ENCODE measurements at places on chromosomes 7 and 10. TPM values are rescaled to one million over a fixed set of nuclear protein-coding genes. Genes with fewer than 3 reads are reported as not detected.

MYPN gene
- not detected for total RNA-seq

CACNA2D1 gene
- 42.6 TPM for total RNA-seq

DNA sequence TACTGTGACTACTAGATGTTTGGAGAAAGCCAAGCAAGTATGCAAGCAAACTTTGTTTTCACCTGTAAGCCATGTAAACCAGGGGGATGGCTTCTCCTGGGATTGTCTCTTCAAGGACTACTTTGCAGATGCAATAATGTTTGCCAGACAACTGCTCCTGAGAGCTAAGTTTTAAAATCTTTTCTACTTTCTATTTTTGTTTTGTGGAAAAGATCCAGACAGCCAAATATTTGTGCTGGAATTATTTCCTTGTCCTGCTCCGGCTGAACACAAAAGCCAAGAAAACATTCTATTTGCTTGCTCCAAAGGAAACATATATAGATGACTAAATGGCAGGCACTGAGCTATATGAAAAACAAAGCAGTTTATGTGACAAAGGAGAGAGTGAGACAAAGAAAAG is 51.6 kb downstream of the TFPI2 start:
- ATAC-seq: no peak

GRCh38 chr7:87147500-87147899 is 4.8 kb upstream of the DMTF1 start:
- no peak for ATAC-seq

- no peak for ATAC-seq
Observed at GRCh38 chr10:71939861-71940474, 24.2 kb upstream of the CHST3 start.

DNA sequence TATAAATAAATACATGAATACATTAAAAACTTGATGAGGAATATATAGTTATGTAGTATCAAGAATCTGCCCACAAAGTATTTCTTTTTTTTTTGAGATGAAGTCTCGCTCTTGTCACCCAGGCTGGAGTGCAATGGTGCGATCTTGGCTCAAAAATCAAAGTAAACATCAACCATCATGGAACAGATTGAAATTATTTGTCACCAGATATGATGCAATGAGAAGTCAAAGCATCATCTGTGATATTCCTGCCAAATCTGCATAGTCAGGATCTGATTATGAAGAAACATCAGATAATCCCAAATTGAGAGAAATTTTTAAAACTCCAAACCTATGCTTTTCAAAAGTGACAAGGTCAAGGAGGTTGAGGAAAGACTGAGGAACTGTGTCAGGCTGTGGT is 5.1 kb upstream of the CYP2C18 start:
- no peak for ATAC-seq

PDK4 gene
- total RNA-seq: 208 TPM

GRCh38 chr7:90955641-90956207 is 308.5 kb upstream of the FZD1 start:
- no peak for ATAC-seq

DNA sequence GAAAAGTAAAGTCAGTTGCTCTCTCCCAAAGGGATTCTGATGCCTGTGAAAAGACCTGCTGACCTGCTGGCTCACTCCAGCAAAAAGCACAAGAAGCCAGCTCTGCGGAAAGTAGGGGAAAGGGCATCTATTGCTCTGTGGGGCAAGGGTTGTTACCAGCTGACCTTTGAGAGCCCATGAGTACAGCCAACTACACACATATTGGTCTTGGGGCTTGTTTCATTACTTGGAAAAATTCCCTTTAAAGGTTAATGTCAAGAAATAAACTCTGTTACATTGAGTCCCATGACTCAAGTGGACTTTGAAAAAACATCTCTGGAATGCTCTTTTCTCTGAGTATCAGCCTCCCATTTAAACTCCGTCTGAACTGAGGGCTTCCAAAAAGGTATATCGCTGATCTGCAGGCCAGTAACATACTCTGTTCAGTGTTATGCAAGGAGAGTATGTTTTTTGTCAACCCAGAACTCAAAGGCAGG is 53.2 kb downstream of the PANK1 start:
- ATAC-seq: peak; percentile 55

DNA sequence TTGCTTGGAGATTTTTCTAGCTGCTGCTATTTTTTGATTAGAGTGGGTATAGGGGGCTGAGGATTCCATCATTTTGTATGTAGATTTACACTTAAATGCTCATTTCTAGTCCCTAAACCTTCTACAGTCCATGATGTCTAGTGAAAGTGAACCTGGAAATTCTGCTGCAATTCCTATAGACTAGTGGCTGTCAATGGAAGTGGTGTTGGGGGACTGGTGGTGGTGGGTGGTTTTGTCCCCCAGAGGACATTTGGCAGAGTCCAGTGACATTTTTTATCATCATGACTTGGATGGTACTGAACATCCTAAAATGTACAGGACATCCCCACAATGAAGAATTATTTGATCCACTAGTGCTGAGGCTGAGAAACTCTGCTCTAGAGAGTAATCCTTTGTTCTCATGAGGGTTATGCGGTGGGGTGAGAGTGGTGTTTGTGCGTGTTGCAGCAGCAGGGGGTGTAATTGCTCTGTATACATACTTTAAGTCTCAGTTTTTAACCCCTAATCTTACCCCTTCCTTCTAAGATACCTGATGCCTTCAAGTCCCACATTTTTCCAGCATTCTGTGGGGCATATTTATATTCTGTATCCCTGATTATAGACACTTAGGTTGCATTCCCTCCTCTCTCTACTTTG is 35.0 kb downstream of the KIF11 start:
- no peak for ATAC-seq
